ENCODE measurements at places on chromosomes 3 and 15. TPM values are rescaled to one million over a fixed set of nuclear protein-coding genes. Genes with fewer than 3 reads are reported as not detected.

LTK gene
- 0.06 TPM for total RNA-seq

ITIH1 gene
- total RNA-seq: not detected

MAP1A gene
- total RNA-seq: 0.99 TPM

AGTR1 gene
- 0.48 TPM for total RNA-seq

P2RY14 gene
- total RNA-seq: not detected

SETMAR gene
- total RNA-seq: 8.6 TPM

MESP1 gene
- 7.2 TPM for total RNA-seq

MBNL1 gene
- 48.2 TPM for total RNA-seq

KBTBD8 gene
- total RNA-seq: 0.63 TPM

ITGA11 gene
- 2.9 TPM for total RNA-seq

THPO gene
- total RNA-seq: not detected

STAB1 gene
- not detected for total RNA-seq

GXYLT2 gene
- 1.5 TPM for total RNA-seq

SLC22A13 gene
- total RNA-seq: not detected

XCR1 gene
- not detected for total RNA-seq

CD200 gene
- not detected for total RNA-seq

HESX1 gene
- total RNA-seq: 0.23 TPM

ZPLD1 gene
- total RNA-seq: 0.05 TPM
